ENCODE measurements at places on chromosomes 3 and 15.

GRCh38 chr3:67382536-67382935, 271.9 kb downstream of the SUCLG2 start:
- DNase-seq = no peak

DNA sequence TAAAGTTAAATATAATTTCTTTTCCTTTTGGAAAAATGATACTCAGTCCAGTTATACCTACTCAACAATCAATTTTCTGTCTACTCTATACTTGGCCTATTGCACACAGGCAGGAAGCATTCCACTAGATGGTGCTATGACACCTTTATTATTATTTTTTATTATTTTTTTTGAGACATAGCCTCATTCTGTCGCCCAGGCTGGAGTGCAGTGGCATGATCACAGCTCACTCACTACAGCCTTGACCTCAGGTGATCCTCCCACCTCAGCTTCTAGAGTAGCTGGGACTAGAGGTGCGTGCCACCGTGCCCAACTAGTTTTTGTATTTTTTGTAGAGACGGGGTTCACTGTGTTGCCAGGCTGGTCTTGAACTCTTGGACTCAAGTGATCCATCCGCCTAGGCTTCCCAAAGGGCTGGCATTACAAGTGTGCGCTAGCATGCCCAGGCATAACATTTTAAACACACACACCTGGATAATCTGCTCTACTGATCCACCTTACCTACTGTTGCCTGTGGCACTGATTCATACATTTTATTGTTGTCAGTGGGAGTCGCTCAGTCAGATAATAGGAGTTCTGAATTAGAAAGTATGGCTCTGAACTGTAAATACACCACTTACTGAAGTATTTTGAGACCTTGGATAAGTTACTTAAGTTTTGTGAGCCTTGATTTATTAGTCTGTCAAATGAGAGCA, 56.2 kb downstream of the EIF3J start:
- peak; percentile 73 for DNase-seq

GRCh38 chr3:123712077-123712860, 127.4 kb upstream of the HACD2 start:
- no peak for DNase-seq

GRCh38 chr3:177439694-177440269, 242.5 kb upstream of the TBL1XR1 start:
- DNase-seq = no peak

GRCh38 chr3:17972030-17972429, 229.6 kb upstream of the TBC1D5 start:
- DNase-seq = no peak

DNA sequence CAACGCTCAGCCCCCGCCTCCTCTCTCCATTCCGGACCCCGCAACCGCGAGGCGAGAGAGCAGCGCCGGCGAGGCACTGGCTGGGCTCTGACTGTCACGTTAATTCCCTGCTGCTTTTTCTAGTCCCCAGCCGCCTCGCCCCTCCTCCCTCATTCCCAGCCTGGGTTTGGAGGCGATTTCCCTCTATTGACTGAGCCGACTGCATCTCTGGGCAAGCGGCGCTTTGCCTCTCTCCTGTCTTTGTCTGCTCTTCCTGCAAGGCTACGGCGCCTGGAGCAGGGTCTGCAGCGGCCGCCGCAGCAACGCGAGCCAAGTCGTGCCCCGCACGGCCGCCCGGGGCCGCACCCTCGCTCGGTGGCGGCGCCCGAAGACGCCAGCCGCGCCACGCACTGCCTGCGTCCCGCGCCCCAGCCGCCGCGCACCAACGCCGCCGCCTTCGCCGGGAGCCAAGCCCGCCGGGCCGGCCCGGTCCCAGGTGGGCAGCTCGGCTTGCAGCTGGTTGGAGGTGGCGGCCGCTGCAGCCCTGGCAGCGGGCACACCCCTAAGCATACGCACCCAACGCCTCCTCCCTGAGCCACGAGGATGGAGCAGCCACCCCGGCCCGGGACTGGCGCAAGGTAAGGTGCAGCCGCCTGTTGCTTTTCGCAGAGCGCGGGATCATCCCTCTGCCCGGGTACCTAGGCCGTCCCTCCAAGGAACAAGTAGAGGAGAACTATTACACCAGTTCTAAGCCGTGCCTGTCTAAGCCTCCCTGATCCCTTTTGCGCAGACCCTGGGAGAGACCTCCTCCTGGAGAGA, at the start of gene LRRC3B:
Gene LRRC3B, plus strand, starts transcription at position 152 of the 798 bp plus-strand sequence. CDS start 86,901 bp downstream, outside the sequence.
- DNase-seq = no peak

- DNase-seq = no peak
Observed at GRCh38 chr3:32384938-32385337, 6.7 kb upstream of the CMTM7 start.

Data from CD4-positive, alpha-beta T cell treated with Interleukin-10 for 1 hour (primary cell).